ENCODE measurements at places on chromosomes 13 and 19.
A peak's percentile ranks its signal among the peaks of the same experiment; 100 is the strongest.

DNA sequence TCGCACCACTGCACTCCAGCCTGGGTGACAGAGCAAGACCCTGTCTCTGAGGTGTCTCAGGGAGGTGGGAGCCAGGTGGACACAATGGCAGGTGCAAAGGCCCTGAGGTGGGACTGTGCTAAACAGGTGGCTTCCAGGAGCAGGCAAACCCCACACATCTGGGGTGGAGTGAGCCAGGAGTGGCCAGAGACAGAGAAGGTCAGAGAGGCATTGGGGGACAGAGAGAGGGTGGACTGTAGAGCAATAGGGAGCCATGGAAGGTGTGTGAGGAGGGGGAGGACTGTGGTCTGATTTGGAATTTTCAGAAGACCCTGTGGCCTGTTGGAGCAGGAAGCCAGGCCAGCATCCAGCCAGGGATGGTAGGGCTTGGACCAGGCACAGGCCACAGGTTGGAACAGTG lies 4.7 kb downstream of the MEF2B start:
- no peak for DNase-seq

DNA sequence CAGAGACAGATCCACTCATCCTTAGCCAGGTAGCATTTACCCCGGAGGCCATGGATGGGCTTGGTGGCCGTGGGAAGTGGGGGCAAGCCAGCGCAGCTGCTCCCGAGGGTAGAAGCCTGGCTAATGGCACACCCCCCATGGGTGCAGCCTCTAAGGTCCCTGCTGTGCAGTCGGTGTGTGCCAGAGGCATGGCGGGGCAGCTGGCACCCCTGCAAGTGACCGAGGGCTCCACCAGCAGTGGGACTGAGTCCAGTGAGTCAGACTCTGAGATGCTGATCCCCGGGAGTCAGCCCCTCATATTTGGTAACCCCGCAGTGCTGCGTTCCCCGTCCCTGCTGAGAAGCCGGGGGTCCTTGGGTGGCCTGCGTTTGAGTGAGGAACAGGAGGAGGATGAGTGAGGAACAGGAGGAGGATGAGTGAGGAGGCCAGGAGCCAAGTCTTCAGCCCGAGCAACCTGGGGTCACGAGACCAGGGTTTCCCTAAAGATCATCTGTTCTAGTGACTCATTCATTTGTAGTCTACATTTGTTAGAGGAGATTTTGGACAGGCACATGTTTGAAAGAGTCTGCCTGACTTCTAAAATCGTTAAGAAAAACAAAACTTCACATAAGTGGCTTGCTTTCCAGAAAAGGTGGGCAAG lies 180.7 kb downstream of the STK24 start:
- DNase-seq, result no peak

- DNase-seq, result no peak
Observed at GRCh38 chr19:45767881-45768654, 984 bp downstream of the SIX5 start.

DNA sequence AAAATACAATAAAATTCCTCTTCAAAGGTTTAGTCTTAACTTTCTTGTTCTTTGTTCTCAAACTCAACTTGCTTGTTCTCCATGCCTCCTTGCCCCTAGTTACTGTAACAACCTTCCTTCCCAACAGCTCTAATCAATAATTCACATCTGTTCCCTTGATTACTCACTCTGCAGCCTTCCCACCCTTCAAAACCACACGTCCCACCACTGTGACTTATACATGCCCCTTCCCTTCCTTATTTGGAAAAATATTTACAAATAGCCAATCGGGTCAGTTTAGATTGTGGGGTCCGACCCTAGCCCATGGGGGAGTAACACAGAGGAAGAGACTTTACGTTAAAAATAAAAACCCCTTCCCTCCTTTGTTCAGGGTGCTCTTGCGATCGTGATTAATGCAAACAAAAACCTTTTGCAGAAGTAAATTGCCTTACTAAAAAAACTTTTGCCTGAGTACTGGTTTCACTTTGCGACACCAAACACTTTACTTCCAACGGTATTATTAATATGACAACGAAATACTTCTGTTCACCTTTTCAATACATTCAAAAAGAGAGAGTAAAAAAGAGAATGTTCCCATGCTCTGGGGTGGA lies 512 bp upstream of the ZNF93 start:
- no peak for DNase-seq

GRCh38 chr19:45693106-45693788 lies 781 bp downstream of the QPCTL start:
- DNase-seq, result peak; percentile 57

GRCh38 chr19:35346193-35347052 lies 1.3 kb upstream of the FFAR1 start:
- DNase-seq, result peak; percentile 33

DNA sequence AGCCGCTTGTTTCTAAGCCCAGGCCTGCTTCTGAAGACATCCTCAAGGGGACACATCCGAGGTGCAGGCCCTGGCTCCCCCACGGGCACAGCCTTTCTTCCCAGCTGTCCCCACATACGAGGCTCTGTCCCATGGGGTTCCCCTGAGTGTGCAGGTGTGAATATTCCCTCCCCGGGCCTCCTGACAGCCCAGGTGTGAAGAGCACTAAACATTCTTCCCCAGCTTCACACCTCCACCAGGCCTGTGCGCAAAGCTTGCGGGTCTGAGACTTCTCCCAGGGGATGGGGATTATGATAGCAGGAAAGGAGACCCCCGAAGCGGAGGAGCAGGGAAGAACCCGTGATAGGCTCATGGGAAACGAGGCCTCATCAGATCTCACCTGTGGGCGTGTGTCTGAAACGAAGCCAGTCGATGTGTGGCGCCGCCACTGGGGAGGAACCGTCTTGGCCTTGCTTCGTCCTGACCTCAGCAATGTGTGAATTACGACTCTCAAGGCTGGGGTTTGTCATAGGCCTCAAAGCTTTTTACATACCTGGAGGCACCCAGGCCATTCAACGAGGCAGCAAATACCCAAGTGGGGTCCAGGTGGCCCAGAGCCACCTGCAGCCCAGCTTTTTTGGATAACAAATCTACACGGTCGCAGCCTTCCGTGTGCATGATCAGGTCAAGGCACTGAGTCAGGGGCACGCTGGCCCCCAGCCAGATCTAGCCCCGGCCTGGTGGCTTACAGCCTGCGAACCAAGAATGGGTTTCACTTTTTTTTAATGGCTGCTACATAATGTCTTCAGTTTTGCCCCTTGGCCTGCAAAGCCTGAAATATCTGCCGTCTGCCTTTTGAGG lies 134.3 kb downstream of the STK24 start:
- no peak for DNase-seq

- no peak for DNase-seq
Observed at GRCh38 chr19:32812571-32812970, 57.0 kb downstream of the SLC7A9 start.

GRCh38 chr19:34319785-34320184 lies 45.2 kb upstream of the GPI start:
- DNase-seq, result no peak

GRCh38 chr13:47673009-47673850 lies 327.8 kb downstream of the SUCLA2 start:
- DNase-seq, result no peak

- DNase-seq, result no peak
Observed at GRCh38 chr13:87107651-87108050, 563.5 kb upstream of the SLITRK5 start.

- no peak for DNase-seq
Observed at GRCh38 chr19:7789447-7789846, 26.4 kb downstream of the CLEC4M start.

DNA sequence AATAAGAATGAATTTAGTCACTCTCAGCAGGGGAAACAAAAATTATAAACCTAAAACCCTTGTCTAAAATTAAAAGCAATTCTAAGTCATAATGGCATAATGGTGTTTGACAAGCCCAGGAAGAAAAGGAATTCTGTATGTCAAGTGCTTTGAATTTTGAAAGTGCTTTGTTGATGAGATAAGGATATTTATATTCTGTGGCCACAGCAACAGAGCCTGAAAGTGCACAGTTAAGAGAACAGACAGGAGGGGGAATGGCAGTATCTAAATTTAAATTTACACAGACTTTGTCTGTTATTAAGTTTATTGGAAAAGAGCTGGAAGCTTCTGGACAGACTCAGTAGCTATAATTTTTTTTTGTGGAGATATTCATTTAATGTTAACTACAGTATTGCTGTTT lies 69.8 kb downstream of the OLFM4 start:
- DNase-seq, result no peak

DNA sequence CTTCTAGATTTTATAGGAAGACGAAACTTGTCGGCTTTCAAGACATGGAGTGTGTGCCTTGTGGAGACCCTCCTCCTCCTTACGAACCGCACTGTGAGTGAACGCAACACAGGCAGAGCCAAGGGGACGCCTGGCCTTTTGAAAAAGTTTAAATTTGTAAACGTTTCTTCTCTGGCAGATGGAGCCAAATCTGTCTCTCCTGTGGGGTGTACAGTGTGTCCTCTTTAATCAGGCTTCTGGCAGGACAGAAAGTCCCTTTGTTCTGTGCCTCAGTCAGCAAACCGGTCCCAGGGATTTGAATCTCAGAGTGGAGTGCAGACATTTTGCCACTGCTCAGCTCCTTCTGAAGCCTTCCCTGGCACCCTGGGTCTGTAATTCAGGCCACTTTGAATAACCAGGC lies 56.5 kb downstream of the TNFRSF19 start:
- DNase-seq, result no peak
